ENCODE measurements at places on chromosomes 12 and 14.

GRCh38 chr12:71890475-71890874, 48.2 kb upstream of the TPH2 start:
- DNase-seq, result no peak

GRCh38 chr12:3921526-3921925, 48.3 kb upstream of the PARP11 start:
- DNase-seq, result no peak

GRCh38 chr14:23114669-23115038, 4.4 kb downstream of the CEBPE start:
- DNase-seq, result no peak

DNA sequence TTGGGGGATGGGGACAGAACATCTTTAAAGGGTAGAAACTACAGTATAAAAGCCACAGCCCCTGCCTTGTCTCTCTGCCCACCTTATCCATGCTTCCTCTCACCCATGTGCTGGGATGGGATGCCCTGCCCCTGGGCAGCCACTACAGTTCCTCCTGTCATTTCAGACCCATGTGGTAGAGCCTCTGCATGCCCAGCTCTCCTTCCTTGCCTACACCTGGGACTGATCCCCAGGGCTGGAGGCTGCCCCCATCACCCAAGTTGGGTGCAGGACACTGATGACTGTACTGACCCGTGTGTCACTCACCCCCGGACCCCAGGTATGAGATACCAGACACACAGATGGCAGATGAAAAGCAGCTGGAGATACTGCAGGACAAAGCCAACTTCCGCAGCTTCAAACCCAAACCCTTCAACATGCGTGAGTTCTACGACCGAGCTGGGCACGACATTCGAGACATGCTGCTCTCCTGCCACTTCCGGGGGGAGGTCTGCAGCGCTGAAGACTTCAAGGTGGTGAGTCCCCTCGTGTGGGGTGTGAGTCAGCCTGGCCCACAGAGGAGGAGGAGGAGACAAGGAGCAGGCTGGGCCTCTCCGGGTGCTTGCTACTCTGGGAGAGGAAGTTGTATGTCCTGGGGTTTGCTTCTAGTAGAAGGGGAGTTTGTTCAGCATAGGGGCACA, 2.2 kb downstream of the ASIC1 start:
- DNase-seq, result no peak

DNA sequence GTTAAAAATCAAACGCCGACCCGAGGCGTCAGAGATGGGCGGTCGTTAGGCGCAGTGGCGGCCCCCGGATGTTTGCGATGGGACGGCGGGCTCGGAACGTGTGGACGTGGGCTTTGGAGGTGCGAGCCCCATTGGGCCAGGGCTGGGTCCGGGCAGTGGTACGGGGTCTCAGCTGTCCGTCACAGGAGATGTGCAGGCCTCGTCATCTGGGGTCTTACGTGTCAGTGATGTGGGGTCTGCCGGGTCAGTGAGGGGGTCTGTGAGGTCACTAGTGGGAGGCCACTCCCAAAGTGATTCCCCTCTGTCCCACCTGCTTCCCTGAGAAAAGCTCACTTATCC, 21.6 kb upstream of the CHFR start:
- no peak for DNase-seq

- no peak for DNase-seq
These were observed 149.1 kb downstream of the KIF26A start for GRCh38 chr14:104287301-104288009.

- DNase-seq, result no peak
These were observed 27.6 kb upstream of the PHC1 start for GRCh38 chr12:8886502-8887284.

DNA sequence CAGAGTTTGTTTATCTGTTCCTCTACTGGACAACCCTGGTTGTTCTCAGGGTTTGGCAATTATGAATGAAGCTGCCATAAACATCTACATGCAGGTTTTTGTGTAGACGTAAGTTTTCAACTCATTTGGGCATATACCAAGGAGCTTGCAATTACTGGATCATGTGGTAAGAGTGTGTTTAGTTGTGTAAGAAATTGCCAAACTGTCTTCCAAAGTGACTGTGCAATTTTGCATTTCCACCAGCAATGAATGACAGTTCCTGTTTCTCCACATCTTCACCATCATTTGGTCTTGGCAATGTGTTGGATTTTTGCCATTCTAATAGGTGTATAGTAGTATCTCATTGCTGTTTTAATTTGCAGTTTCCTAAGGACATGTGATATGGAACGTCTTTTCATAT, 39.8 kb upstream of the FBXO33 start:
- no peak for DNase-seq

DNA sequence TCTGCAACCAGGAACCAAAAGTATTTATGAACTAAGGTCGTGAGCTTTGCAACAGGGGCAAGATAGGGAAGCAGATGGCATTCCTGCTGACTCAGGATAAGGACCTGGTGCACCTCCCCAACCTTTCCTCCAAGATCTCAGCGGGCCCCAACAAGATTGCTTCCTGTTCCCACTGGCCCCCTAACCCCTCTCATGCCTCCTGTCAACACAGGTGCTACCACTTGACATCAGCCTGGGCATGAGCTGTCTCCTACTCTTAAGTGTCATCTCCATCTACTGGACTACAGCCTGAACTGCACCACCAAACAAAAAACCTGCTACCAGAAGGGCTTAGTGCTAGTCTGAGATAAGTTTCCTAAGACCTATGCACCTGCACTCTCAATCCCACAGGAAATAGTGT, 32.7 kb downstream of the MED6 start:
- DNase-seq, result no peak

DNA sequence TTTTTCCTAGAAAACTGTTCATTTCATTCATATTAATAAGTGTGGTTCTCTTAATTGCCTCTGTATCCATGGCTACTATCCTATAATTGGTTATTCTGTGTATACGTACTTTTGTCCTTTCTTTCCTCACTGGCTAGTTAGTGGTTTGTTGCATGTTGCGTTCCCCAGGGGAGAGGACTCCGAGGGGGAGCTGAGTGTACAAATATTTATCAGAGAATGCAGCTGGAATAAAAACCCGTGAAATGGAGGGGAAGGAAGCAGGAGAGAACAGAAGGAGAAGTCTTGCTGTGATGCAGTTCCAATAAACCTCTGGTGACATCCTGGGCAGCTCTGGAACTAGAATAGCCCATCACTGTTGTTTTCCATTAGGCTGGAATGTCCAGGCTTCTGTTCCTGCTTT, 117.1 kb upstream of the RGS6 start:
- no peak for DNase-seq

DNA sequence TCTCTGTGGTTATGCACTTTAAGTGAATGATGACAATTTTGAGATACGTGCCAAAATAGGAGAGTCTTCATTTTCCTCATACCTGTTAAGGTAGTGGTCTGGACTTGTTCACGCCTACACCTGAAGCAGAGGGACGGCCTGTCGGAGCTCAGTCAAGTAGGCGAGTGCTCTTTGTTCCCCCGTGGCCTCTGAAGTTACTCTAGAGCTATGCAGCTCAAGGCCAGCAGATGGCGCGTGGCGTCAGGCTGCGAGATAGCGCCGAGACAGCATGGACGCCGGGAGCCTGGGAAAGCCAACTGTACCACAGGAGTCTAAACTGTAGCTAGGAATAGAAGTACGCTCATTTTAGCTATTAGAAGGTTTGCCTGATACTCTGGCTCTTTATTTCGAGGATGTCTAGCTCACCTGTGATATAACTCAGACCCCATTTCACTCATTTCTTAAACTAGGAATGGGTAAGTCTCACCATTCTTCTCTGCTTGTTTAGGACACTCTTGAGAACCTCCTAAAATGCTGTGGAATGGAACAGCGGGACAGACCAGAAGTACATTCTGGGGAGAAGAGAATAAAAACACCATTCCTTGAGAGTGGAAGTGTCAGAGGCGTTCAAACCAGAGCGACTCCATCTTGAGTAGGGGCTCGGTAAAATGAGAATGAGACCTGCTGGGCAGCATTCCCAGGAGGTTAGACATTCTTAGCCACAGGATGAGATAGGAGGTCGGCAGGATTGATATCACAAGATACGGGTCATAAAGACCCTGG, 267.4 kb upstream of the HMGA2 start:
- peak; percentile 55 for DNase-seq

DNA sequence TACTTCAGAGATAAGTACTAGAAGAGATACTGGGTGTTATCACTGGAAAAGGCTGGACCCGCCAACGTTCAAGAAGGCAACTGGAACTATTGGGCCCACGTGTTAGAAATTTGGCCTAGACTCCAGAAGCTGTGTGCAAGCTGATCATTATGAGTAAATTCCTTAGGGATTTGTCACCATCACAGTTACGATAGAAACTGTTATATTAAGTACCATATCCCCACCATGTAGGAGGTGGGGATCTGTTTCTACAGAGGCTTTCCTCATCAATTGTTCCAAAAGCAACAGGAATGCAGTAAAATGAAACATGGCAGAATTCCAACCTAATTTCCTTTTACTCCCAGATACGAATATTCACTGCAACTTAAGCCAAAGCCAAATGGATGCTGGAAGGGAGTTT, 170.7 kb downstream of the NOVA1 start:
- DNase-seq, result no peak

DNA sequence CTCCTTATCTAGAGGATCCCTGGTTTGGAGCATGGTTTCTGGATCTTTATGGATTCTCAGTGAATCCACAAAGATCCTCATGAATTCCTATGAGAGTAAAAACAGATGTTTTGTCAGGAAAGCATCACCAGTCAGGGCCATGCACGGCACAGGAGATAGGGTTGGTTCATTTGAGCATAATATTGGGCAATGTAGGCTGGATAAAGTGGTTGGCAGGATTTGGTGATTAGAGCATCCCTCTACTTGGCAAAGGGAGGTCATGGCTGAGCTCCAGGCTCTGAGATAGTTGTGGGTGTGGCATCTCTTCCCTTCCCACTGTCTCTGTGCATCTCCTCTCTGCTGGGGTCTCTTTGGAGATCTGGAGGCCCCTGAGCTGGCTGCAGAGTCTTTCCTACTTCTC, 149.8 kb downstream of the DACT1 start:
- no peak for DNase-seq

GRCh38 chr14:103209054-103209453, 85.8 kb downstream of the TNFAIP2 start:
- DNase-seq, result no peak

- DNase-seq, result no peak
These were observed 13.0 kb downstream of the PARP2 start for GRCh38 chr14:20356422-20356821.

DNA sequence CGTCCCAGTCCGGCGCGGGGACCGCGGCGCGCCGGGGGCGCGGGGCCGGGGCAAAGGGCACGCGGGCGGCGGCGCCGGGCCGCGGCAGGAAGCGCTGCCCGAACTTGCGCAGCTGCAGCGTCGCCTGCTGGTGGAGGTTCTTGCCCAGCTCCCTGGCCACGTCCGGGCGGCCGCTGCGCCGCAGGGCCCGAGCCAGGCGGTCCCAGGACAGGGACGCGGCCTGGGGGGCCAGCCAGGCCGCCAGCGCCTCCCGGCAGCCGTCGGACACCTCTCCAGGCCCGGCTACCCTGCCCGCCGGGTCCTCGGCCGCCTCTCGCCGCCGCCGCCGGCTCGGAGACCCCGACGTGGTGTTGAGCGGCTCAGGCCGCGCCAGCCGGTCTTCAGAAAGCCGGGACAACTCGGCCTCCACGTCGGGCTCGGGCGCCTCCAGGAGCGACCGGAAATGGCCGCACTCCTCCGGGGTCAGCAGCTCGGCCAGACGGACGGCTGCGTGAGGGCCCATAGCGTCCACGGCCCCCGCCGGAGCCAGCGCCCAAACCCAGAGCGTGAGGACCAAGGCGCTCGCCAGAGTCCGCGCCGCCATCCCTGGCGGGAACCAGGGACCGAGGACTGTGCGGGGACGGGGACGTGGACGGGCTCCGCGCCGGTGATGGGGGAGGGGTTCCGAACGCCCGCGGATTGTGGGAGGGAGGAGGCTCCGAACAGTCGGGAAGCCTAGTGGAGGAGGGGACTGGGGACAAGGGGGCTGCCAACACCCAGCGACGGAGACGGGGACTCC, 34.0 kb downstream of the FIGNL2 start:
- DNase-seq, result peak; percentile 56

DNA sequence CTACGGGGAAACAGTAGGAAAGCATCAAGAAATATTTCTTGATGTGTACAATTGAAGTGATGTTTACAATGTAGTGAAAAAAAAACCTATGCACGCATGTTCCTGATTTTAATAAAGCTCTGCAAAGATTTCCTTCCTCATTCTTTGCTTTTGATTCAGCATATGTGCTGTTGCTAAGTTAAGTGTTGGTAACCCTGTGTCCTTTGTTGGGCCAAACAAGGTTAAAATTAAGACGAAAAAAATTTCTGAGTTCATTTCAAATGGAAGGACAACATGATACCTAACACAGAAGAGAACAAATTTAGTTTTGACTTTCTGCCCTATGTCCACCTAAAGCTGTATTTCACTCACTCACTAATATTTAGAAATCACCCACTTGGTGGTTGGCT, 62.8 kb downstream of the PPP2R5C start:
- DNase-seq, result no peak

DNA sequence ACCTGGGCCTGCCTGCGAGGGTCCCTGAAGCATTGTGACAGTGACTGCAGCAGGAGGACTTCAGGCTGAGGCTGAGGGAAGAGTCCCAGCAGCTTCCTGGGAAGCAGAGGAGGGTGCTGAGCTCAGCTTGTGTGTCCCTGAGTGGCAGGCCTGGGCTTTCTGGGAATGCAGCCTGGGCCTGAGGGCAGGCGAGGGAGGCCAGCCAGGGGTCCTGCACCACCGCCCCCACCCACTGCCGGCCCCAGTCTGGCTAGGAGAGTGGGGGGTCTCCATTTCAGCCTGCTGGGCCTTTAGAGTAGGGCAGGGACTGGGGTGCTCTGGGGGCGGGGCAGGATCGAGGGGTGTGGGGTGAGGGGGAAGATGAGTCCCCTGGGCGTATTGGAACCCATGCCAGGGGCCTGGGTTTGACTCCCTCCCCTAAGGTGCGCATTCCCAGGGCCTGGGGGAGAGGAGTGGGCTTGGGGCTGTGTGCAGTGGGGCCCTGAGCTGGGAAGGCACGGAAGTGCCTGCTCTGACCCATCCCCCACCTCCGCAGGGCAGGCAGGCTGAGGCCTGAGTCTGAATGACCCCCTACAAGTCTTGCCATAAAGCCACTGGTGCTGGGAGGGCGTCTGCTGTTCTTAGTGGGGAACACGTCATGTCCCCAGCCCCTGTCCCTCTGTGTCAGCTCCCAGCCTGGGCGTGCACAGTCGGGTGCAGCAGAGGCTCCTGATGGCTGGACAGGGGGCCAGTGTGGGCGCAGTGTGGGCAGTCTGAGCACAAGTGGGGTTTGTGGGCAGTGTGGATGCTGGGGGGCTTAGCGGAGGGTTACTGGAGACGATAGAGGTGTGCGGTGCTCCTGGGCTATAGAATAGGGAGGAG, 46.4 kb downstream of the KRT80 start:
- DNase-seq, result no peak

GRCh38 chr12:60014436-60014835, 418.6 kb downstream of the SLC16A7 start:
- DNase-seq, result no peak

DNA sequence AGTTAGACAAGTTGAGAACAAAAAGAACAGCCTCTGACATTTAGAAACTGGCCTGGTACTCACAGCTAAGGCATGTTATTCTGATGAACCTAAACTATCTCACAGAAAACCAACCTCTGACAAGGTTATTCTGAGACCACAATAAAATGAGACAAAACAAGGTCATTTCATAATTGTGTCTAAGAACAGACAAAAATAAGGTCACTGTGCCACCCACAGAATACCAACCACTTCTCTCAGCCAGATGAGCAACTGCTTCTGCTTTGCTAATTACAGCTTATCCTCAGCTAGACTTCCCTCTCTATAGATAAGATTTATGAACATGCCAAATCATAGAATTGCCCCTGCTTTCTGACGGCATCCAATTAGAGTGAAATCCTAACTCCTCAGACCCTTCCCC, 52.2 kb upstream of the CRACR2A start:
- DNase-seq, result no peak
